ENCODE measurements at places on chromosomes 16 and 17.

DNA sequence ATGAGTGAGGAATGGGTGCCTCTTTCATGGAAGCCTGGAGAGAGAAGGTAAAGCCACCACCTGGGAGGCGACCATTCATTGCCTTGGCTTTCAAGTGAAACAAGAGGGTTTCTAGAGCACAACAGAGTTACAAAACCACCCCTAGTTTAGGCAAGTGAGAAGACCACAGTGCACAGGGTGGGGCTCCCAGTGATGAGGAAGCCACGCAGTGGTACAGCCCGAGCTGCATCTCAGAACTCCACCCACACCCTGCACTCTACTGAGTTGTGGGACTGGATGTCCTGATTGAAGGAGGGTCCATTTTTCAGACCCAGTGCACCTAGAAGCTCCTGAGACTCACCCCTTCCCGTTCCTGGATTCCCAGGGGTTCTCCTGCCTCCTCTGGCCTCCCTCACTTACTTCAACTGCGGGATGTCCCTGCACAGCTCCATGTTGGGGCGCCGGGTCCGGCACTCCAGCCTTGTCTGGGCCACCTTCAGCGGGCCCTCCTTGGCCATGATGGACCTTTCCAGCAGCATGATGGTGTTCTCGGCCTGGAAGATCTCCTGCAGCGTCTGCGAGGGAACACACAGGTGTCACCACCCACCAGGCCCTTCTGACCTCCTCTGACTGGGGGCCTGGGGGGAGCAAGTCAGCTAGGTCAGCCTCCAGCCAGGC is 55.1 kb upstream of the EMP2 start:
- DNase-seq, result no peak

DNA sequence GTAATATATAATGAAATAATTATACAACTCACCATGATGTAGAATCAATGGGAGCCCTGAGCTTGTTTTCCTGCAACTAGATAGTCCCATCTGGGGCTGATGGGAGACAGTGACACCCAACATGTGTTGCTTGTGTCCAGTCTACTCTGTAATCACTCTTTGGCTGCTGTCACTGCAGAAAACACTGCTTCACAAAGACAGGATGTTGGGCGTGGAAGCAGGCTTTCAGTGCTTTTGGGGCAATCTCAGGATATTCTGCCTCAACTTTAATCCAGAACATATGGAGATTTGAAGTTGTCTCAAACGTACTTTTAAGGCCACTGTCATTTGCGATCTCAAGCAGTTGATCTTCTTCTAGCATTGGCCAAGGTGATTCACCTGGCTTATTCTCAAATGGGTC is 94.9 kb downstream of the CYTH1 start:
- no peak for DNase-seq

GRCh38 chr17:38768417-38768816 is 15.9 kb downstream of the PSMB3 start:
- DNase-seq, result no peak

- DNase-seq, result peak; percentile 38
Measured at GRCh38 chr17:20944014-20944865, 98.6 kb downstream of the USP22 start.

DNA sequence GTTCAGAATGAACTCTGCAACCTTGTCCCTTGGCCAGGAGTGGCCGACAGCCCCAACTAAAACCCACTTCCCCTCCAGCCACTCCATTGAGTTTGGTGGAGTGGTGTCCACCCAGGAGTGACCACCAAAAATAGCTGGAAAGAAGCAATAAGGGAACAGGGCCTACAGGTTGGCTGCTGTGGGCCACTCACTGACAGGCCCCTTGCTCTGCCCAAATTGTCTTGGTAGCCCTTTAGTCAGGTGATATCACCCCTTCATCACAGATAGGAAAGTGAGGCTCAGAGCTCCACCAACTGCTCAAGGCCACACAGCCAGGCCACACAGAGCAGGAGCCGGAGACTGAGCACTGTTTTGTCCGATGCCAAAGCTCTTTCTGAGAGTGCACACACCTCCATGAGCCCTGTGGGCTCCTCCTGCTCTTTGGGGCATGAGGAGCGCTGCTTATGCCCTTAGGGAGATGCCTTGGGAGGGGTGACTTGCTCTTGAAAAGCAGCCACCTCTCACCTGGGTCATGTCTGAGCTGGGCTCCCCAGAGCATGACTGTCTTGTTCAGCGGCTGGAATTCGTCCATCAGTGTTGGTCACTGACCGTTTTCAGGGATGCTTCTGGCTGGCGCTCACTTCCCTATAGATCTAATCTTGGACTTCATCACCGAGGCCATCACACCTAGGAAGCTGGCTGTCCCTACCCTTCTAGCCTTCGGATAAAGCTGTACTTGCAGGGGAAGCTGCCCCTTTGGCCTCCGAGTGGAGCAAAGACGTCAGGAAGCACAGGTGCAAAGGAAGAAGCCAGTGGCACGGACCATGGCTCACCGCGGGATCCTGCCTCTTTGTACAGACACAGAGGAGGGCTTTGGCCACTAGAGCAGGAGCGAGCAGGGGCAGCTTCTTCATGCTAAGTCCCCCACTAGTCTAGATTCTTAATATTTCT is 186.0 kb upstream of the ZNF469 start:
- DNase-seq, result no peak

GRCh38 chr16:55042556-55043432 is 112.1 kb downstream of the IRX5 start:
- DNase-seq, result no peak

- DNase-seq, result peak; percentile 98
Measured at GRCh38 chr16:74774223-74775139, at the start of gene FA2H. FA2H (minus strand) TSS chr16:74774820; CDS start chr16:74774755, 65 bp downstream.

DNA sequence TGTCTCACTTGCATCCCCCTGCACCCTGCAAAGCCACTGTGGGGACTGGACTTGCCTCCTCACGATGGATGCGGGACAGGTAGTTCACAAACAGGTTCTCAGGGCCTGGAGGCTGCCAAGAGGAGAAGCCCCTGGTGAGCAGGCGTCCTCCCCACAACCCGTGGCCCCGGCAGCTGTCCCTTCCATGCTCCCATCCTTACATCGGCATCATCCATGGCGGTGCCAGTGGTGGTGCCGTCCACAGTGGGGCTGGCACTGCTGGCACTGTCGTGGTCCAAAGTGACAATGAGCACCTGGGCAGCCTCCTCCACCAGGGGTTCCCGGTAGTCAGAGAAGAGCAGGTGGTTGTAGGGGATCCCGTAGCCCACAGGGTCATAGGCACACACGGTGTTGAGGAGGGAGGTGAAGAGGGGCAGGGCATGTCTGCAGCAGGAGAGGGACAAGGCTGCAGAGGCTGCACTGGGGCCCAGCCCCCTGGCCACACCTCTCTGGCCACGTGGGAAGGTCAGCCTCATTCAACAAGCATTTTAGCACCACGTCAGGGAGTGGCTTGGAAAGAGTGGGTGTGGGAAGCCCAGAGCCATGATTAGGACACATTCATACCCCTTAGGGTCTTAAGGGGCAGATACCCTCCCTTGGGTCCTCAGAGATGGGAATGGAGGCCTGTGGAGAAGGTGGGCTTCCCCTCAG is 12.6 kb downstream of the HID1 start:
- peak; percentile 46 for DNase-seq

- no peak for DNase-seq
Measured at GRCh38 chr17:78774956-78775571, 7.0 kb downstream of the CYTH1 start.

DNA sequence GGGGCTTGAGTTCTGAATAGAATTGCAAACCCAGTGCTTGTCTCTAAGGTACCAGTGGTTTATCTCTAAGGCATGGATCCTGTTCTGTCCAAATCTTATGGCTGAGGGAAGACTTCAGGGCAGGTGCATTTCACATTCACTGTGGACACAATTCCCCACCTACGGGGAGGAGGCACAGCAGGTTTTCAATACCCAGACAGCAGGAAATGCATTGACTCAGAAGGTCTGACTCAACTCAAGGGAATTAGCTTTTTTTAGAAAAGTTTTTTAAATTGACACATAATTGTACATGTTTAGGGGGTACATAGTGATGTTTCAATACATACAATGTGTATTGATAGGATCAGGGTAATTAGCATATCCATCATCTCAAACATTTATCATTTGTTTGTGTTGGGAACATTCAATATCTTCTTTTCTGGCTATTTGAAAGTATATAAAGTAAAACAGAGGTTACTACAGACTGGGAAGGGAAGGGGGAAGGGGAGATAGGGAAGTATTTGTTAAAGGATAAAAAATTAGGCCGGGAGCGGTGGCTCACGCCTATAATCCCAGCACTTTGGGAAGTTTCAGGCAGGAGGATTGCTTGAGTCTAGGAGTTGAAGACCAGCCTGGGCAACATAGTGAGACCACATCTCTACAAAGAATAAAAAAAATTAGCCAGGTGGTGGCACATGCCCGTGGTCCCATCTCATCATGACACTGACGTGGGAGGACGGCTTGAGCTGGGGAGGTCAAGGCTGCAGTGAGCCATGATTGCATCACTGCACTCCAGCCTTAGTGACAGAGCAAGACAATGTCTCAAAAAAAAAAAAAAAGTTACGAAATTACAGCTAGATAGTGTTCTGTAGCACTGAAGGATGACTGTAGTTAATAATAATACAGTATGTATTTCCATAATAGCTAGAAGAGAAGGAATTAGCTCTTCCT is 54.9 kb downstream of the RGS9 start:
- DNase-seq, result peak; percentile 85

DNA sequence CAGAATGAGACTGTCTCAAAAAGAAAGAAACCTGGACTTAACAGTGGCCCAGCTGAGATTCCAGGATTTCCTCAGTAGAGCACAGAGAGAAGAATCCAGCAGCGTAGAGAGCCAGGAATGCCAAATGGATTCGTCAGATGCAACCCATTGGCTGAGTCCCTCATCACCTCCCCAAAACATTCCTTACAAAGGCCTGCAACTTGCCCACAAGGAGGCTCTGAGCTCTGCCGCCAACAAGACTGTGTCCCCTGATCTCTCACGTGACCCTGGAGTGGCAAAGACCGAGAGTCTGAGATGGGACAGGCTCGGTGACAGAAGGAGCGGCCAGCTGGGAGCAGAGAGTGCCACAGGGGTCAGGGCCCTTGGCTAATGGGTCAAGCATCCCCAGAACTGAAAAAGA is 6.9 kb upstream of the CHMP6 start:
- no peak for DNase-seq

GRCh38 chr16:11162586-11163268 is 93.3 kb downstream of the SOCS1 start:
- no peak for DNase-seq

- DNase-seq, result no peak
Measured at GRCh38 chr16:22375963-22376640, 1.7 kb upstream of the CDR2 start.

DNA sequence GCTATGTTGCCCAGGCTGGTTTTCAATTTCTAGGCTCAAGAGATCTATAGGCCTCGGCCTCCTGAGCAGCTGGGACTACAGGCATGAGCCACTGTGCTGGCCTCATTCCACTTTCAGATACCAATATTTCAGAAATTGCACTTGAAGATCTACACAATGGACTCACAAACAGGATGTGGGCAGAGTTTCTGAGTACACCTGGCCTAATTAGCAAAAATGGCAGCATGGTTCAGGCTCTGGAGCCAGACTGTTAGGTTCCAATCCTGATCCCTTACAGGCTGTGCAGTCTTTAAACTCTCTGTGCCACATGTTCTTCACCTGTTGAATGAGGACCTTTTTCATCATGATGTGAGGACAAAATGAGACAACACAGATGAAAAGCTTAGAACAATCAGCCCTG is 32.2 kb downstream of the RNF157 start:
- no peak for DNase-seq

- DNase-seq, result no peak
Measured at GRCh38 chr17:32492648-32493289, 6.0 kb downstream of the CDK5R1 start.

Data from RWPE1 (cell line).